ENCODE measurements at places on chromosomes 12 and 14. TPM values are rescaled to one million over a fixed set of nuclear protein-coding genes. Genes with fewer than 3 reads are reported as not detected.

NFATC4 gene
- not detected for total RNA-seq

KRT85 gene
- total RNA-seq: not detected

SBNO1 gene
- 41.9 TPM for total RNA-seq

ARHGEF25 gene
- total RNA-seq: 1.0 TPM

LTB4R gene
- total RNA-seq: 23.4 TPM

GPRC5A gene
- total RNA-seq: not detected

OVCH1 gene
- not detected for total RNA-seq

GYS2 gene
- total RNA-seq: 0.23 TPM

MFAP5 gene
- total RNA-seq: not detected

NKX2-1 gene
- total RNA-seq: not detected

MYH6 gene
- not detected for total RNA-seq
